ENCODE measurements at places on chromosomes 2 and 18. TPM values are rescaled to one million over a fixed set of nuclear protein-coding genes. Genes with fewer than 3 reads are reported as not detected.
A peak's percentile ranks its signal among the peaks of the same experiment; 100 is the strongest.

GRCh38 chr2:189576396-189576795 is 4.2 kb downstream of the SLC40A1 start:
- H3K4me1 ChIP-seq = peaks cover 59% of the 10 kb centered on the region
- peak; percentile 72 for DNase-seq
- H3K4me3 ChIP-seq = peak overlapping the region; percentile 82

DNA sequence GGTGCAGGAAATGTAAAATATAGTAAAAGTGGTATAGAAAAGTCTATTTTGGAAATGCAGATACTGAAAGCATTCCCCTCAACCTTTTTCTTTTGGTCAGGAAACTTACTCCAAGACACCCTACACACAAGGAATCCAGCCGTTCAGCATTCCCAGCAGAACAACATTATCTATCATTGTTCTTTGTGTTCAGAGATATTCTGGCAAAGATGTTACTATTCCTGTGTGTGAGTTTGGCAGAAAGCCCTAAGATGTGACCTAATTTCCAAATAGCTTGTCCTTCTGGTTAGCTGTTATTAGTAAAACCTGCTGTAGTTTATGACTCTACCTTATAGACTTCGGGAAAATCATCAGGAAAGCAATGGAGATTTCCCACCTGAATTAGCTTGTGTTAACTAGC is 78.1 kb upstream of the PELI1 start:
- H3K36me3 ChIP-seq = no peaks in the 10 kb centered on the region
- DNase-seq = no peak

GRCh38 chr2:151518802-151519201 is 109.1 kb downstream of the RIF1 start:
- no peaks in the 10 kb centered on the region for H3K27me3 ChIP-seq
- H3K27ac ChIP-seq = peak overlapping the region; percentile 3
- DNase-seq = no peak
- H3K36me3 ChIP-seq = peaks cover 100% of the 10 kb centered on the region
- no peak overlapping the region for H3K4me3 ChIP-seq

DNA sequence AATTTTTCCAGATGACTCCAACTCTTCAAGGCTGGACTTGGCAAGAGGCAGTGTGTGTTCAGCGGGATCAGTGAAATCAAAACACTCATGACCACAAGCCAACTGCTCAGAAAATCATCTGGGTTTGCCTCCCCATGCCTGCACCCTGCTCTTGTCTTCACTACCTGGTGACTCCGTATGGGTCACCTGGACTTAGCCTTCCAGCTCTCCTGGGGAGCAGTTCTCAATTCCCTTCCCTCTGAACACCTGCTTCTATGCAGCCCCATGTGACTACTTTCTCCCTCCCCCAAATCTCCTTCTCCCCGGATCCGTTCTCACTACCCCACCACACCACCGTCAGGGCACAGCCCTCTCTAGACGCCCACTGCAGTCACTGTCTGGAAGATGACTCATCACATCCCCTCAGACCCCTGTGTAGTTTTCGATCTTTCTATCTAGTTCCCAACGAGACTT is 130.2 kb upstream of the ID2 start:
- H3K36me3 ChIP-seq = no peaks in the 10 kb centered on the region
- H3K4me1 ChIP-seq = no peaks in the 10 kb centered on the region
- H3K4me3 ChIP-seq = no peak overlapping the region
- H3K27ac ChIP-seq = no peak overlapping the region

The CNDP1 gene
- not detected for total RNA-seq

DNA sequence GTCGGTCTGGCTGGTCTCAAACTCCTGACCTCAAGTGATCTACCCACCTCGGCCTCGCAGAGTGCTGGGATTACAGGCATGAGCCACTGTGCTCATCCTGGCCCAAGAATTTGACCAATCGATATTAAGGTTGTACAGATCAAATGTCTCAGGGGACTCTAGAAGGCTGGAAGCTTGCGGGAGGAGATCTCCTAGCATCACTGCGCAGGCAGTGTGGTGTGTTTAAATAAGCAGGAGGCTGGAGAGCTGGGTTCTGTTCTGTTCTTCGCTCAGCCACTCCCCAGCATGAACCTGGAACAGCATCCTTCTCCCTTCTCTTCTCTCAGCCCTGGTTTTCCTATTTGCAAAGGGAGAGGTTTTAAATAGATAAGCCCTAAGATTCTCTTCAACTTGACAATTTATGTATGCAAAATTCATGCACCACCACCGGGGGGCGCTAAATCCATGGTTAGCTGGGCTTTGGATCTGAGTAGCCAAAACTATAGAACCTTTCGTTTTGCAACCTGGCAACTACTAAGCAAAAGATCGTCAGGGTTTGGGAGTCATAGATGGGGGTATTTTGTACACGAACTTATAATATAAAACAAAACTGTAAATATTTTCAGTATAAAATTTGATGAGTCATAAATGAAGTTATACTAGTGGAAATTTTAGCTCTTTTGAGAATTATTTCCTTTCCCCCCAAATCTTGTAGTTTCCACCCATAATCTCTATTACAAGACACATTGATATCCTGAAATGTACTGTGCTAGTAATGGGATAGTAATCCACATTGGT is 60.6 kb downstream of the SLC16A14 start:
- no peak overlapping the region for H3K27ac ChIP-seq
- peak overlapping the region; percentile 35 for H3K4me3 ChIP-seq
- H3K4me1 ChIP-seq = no peaks in the 10 kb centered on the region
- H3K36me3 ChIP-seq = no peaks in the 10 kb centered on the region
- peak; percentile 72 for DNase-seq

GRCh38 chr2:20465716-20466394 is 19.0 kb downstream of the RHOB start:
- no peaks in the 10 kb centered on the region for H3K36me3 ChIP-seq
- DNase-seq = no peak
- H3K4me3 ChIP-seq = no peak overlapping the region

GRCh38 chr2:161273038-161273760 is 35.0 kb upstream of the PSMD14 start:
- DNase-seq = no peak
- no peak overlapping the region for H3K27ac ChIP-seq
- H3K27me3 ChIP-seq = no peaks in the 10 kb centered on the region
- no peak overlapping the region for H3K4me3 ChIP-seq
- H3K36me3 ChIP-seq = no peaks in the 10 kb centered on the region

DNA sequence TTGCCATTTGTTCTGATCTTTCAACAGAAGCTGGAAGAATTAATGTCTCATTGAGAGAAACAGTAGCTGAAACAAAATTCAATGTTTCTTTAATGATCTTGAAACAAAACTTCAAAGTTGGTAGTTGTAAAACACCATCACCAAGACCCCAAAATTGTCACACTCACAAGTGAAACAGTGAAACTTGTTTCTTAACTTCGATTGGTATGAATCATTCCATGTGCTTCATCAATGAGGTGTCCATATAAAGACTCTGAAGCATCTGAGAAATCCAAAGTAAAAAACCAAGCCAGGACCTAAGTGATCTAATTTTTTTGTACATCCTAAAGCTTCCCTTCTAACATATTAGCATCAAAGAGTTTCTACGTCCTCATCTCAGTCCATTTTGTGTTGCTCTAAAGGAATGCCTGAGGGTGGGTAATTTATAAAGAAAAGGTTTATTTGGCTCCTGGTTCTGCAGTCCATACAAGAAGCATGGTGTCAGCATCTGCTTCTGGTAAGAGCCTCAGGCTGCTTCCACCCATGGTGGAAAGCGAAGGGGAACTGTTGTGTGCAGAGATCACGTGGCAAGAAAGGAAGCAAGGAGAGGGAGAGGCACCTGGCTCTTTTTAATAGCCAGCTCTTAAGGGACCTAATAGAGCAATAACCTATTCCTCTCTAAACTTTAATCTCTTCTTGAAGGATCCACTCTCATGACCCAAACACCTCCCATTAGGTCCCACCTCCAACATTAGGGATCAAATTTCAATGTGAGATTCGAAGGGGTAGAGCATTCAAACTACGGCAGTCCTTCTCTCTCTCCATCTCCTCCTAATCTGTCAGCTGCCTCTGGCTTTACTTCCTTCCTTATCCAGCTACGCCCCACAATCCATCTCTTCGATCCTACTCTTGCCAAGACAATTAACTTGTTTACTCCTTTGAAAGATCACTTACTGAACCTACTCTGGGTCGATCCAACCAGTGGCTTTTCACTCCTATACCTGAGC is 20.7 kb upstream of the TLK1 start:
- no peaks in the 10 kb centered on the region for H3K4me1 ChIP-seq
- no peaks in the 10 kb centered on the region for H3K36me3 ChIP-seq
- no peak for DNase-seq
- no peak overlapping the region for H3K4me3 ChIP-seq
- H3K27ac ChIP-seq = no peak overlapping the region
- H3K27me3 ChIP-seq = no peaks in the 10 kb centered on the region

DNA sequence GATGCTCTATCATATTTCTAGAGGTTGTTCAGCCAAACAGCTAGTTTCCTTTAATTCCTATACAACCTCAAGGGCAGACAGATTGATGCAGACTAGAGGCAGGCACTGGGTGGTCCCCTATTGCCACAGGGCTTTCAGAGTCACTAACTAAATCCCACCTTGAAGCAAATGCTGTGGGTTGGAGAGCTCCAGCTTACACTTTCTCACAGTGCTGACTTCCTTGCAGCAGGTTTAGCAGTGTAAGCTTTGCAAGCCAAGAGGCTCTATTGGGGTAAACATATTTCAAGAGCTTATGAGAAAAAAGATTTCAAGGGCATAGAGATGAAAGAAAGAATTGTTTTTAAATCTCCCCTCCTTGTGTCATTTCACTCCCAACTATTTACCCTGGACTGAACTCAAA is 366.5 kb upstream of the CRIM1 start:
- H3K27ac ChIP-seq = no peak overlapping the region
- no peak overlapping the region for H3K4me3 ChIP-seq
- no peaks in the 10 kb centered on the region for H3K27me3 ChIP-seq
- H3K4me1 ChIP-seq = no peaks in the 10 kb centered on the region
- H3K36me3 ChIP-seq = no peaks in the 10 kb centered on the region

The GKN1 gene
- total RNA-seq = not detected

The RGPD4 gene
- total RNA-seq = not detected

GRCh38 chr2:196278491-196278911 is 107.1 kb upstream of the STK17B start:
- DNase-seq = peak; percentile 18
- H3K36me3 ChIP-seq = no peaks in the 10 kb centered on the region
- H3K4me3 ChIP-seq = no peak overlapping the region

DNA sequence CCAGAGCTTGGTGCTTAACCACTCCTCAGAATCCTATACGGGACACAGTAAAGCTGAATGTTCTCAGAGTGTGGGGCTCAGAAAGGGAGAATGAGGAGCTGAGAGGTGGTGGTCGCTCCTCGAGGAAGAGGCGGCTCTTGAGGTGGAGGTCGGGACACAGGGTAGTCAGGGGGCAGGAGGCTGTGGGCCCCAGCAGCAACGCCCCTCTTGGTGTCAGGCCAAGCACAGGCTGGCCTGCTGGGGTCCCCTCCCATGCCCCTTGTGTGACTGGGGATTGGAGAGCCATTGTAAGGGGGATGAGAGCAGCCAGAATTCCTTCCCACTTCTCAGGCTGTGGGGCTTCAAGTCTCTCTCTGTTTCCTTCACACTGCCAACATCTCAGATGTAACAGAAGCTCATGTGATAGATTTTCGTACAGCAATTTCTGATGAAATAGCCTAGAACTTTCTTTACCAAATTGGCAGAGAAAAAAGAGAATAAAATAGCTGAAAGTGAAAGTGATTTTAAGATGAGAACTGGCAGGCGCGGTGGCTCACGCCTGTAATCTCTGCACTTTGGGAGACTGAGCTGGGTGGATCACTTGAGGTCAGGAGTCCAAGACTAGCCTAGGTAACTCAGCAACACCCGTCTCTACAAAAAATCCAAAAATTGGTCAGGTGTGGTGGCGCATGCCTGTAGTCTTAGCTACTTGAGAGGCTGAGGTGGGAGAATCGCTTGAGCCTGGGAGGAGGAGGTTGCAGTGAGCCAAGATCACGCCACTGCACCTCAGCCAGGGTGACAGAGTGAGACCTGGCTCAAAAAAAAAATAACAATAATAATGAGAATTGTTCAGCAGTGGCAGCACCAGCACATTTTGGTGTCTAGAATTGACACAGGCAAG is 61.1 kb upstream of the RPL31 start:
- no peak for DNase-seq
- no peaks in the 10 kb centered on the region for H3K27me3 ChIP-seq
- peaks cover 9% of the 10 kb centered on the region for H3K4me1 ChIP-seq
- no peak overlapping the region for H3K27ac ChIP-seq

GRCh38 chr18:8469544-8470130 is 139.6 kb upstream of the RAB12 start:
- no peak for DNase-seq
- H3K27ac ChIP-seq = no peak overlapping the region
- H3K27me3 ChIP-seq = no peaks in the 10 kb centered on the region
- peaks cover 10% of the 10 kb centered on the region for H3K4me1 ChIP-seq
- H3K4me3 ChIP-seq = no peak overlapping the region
- no peaks in the 10 kb centered on the region for H3K36me3 ChIP-seq

DNA sequence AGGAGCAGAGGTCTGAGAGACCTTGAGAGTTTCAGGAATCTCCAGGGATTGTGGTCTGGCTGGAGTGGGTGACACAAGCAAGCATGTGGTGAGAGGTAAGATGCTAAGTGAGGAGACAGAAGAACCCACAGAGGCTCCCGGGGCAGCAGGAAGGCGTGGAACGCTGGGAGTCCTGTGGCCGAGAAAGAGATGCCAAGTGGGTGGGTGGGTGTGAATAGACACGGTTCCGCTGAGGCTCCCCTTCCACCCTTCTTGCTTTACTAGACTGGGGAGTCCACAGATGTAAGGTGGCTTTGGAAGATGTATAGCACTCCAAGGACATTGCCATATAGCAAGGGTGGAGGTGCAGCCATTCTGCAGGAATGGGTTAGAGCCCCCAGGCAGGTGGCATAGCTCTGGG is 4.2 kb downstream of the TEX51 start:
- DNase-seq = no peak
- H3K4me1 ChIP-seq = no peaks in the 10 kb centered on the region
- H3K4me3 ChIP-seq = no peak overlapping the region
- no peaks in the 10 kb centered on the region for H3K36me3 ChIP-seq
- no peaks in the 10 kb centered on the region for H3K27me3 ChIP-seq
- no peak overlapping the region for H3K27ac ChIP-seq

DNA sequence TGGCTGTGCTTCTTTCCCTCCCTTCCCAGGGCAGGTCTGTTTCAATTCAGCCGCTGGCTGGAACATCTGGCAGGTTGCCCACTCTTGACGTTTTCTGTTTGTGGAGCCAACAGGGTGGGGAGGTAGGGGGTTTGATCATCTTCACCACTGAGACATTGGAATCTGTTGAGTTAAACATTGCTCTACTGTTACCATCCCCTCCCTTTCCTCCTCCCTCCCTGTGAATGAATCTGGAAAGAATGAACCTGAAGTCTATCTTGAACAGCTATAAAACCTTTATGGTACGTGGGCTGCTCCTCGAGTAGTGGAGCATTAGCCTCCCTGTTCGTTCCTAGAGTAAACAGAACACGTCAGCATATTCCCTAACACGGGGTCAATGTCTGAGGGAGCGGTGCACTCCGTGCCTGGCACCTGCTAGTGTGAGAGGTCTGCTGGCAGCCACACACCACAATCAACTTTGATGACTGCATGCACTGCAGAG is 249.9 kb upstream of the RBBP8 start:
- no peak overlapping the region for H3K4me3 ChIP-seq
- DNase-seq = no peak
- H3K27me3 ChIP-seq = no peaks in the 10 kb centered on the region

The GPR35 gene
- total RNA-seq = 0.92 TPM

Data from psoas muscle (tissue), 8 donors.